ENCODE measurements at places on chromosomes 1 and 21. TPM values are rescaled to one million over a fixed set of nuclear protein-coding genes. Genes with fewer than 3 reads are reported as not detected.

PADI4 gene
- 0.42 TPM for total RNA-seq

AGT gene
- total RNA-seq: 42.0 TPM

ERG gene
- 177 TPM for total RNA-seq

SAMSN1 gene
- total RNA-seq: 20.5 TPM

RPRD2 gene
- total RNA-seq: 28.4 TPM

MEX3A gene
- not detected for total RNA-seq

NENF gene
- total RNA-seq: 122 TPM

BSND gene
- total RNA-seq: not detected

SVBP gene
- total RNA-seq: 20.9 TPM

COL24A1 gene
- total RNA-seq: 2.8 TPM

DMRTA2 gene
- 0.41 TPM for total RNA-seq

SPAG17 gene
- total RNA-seq: not detected

EPS8L3 gene
- total RNA-seq: not detected

TNFRSF9 gene
- not detected for total RNA-seq

FMOD gene
- total RNA-seq: 438 TPM

PIK3R3 gene
- 30.1 TPM for total RNA-seq

UTP11 gene
- total RNA-seq: 14.6 TPM

CSF3R gene
- total RNA-seq: 28.6 TPM

GJB3 gene
- 0.28 TPM for total RNA-seq

AIRE gene
- total RNA-seq: not detected

TAF12 gene
- 11.7 TPM for total RNA-seq

FLG gene
- total RNA-seq: not detected

VASH2 gene
- 0.14 TPM for total RNA-seq

PLA2G2C gene
- total RNA-seq: not detected

RO60 gene
- 66.3 TPM for total RNA-seq

RNF207 gene
- total RNA-seq: 30.5 TPM

ALG14 gene
- 1.6 TPM for total RNA-seq

RCSD1 gene
- 11.9 TPM for total RNA-seq

NUDT4B gene
- 17.8 TPM for total RNA-seq

TFF2 gene
- total RNA-seq: 17.0 TPM

TMEM240 gene
- 11.1 TPM for total RNA-seq

MYCL gene
- total RNA-seq: 0.42 TPM

SYT2 gene
- total RNA-seq: under 0.01 TPM

ELAPOR1 gene
- total RNA-seq: 7.2 TPM

LCA5L gene
- 1.2 TPM for total RNA-seq

LCE1F gene
- not detected for total RNA-seq

FAM131C gene
- total RNA-seq: not detected

MYBPH gene
- not detected for total RNA-seq

VCAM1 gene
- total RNA-seq: 77.6 TPM

SPRR2E gene
- not detected for total RNA-seq

MINDY1 gene
- 16.9 TPM for total RNA-seq

ST6GALNAC5 gene
- total RNA-seq: 7.2 TPM

ESRRG gene
- total RNA-seq: not detected

TLCD4 gene
- total RNA-seq: 9.9 TPM

OR2L8 gene
- not detected for total RNA-seq

TSPAN2 gene
- total RNA-seq: 26.2 TPM

CHAF1B gene
- total RNA-seq: 0.35 TPM

FMO1 gene
- not detected for total RNA-seq

SMPDL3B gene
- not detected for total RNA-seq

GUCA2A gene
- total RNA-seq: not detected

MPZ gene
- total RNA-seq: 2.7 TPM

OR6K3 gene
- not detected for total RNA-seq

TAS1R1 gene
- 0.81 TPM for total RNA-seq

ZBTB8A gene
- 5.6 TPM for total RNA-seq
